ENCODE measurements at places on chromosomes 7 and 10. TPM values are rescaled to one million over a fixed set of nuclear protein-coding genes. Genes with fewer than 3 reads are reported as not detected.

GRCh38 chr7:101829821-101830220, 12.4 kb downstream of the CUX1 start:
- no peak for DNase-seq

DNA sequence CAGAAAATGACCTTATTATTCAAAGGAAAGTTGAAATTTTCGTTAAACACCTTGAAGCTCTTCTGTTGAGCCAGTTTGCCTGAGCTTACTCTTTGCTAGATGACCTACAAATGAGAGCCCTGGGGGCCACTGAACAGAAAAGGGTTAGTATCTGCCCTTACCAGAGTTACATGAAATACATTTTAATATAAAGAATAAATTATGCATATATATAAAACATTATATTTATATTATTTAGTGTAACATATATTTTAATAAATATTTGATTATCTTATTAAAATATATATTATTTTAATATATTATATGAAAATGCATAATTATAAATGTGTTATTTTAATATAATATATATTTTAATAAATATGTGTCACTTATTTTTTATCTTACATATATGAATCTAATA, 628.4 kb upstream of the TPK1 start:
- no peak for DNase-seq

DNA sequence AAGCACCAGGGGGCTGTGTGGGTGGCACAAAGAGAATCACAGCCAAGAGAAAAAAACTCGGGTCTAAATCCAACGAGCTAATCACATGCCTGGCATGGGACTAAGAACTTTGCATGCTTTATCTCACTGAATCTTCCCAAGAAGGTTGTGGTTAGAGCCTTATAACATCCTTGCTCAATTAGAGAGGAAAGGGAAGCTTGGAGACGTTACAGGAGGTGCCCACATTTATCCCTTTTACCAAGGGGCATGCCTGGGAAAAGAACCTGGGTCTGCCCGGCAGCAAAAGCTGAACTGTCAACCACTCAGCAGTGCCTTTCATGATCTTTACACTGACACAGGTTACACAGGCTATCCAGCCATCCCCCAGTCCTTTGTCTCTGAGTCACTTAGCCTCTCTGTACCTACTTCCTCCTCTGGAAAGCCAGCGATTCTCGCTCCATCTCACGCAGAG, 190.1 kb downstream of the PRPF18 start:
- peak; percentile 89 for DNase-seq

GRCh38 chr7:94237417-94237816, 157.3 kb upstream of the COL1A2 start:
- no peak for DNase-seq

DNA sequence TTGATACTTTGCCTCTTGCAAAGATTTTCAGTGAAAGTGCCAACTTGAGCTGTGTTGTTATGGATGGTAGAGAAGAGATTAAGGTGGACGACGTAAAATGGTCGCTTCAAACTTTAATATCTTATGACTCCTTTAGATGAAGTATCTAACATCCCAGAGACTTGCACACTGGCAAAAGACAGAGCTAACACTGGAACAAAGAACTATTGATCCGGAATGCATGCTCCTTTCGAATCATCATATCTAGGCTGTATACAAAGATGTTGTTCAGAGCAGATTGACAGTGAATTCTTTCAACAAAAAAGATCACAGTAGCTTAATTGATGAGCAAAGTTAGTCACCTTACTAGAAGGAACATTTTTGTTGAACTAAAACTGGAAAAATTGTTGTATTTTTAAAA, 592.7 kb downstream of the NXPH1 start:
- peak; percentile 2 for DNase-seq

DNA sequence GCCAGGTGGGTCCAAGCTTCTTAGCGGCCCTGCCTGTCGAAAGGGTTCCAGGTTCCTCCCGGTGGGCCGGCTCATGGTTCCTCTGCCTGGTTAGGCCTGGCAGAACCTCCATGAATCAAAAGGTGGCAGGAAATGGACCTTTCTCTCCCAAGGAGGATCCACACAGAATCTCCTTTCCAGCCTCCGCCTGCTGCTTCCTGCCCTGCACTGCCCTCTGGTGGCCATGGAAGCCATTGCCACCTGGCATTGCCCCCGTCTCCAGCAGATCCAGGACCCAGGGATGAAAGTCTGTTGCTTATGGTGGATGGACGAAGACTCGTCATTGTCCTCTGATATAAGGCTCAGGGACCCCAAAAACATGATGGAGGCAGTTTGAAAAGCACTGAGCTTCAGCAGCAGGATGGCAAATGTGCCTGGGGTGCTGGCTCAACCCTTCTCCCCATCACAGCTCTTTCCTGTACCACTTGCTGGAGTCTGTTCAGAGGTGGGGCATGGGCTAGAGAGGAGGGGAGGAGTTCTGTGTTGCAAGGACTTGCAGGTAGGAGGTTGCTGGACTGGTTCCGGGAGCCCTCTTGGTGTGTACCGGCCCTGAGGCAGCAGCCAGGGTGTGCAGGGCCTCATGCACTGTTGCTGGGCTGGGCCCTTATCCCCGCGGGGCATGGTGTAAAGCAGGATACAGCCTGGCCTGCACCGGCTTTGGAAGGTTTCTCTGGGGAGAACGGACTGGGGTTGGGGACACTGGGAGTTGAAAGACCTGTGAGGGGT, 11.3 kb upstream of the INMT start:
- peak; percentile 70 for DNase-seq

Gene TAS2R5
- not detected for total RNA-seq

All from RPMI7951 (cell line).